ENCODE measurements at places on chromosomes 5 and 9.

GRCh38 chr9:80873861-80874260 is 815.5 kb downstream of the TLE1 start:
- no peak for DNase-seq

DNA sequence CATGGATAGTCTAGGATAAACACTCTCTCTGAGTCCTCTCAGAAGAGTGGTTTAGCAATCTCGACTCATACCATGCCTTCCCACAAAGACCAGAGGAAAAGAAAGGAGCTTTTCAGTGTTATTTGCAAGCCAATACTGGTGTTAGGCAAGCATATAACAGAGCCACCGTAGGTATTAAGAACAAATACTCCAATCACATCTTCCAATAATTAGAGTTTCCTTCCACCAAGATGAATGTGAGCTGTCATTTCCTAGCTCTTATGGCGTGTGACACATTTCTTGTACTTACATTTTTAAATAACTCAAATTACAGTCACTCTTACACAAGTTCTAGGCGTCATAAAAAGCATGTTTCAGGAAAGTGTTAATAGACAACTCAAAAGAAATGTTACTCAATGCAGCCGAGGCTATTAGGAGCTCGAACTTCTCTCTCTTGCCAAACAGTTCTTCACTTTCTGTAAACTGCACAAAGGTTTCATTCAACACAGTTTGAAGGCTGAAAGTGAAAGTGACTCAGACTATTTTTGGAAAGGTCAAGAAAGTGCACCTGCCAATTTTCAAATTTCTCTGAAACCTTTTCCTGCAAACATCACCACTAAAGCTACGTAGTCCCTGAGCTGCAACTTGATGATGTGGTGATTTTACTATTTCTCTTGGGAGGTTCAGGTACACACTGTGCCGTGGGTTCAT is 153.8 kb downstream of the AUH start:
- DNase-seq: peak; percentile 73

DNA sequence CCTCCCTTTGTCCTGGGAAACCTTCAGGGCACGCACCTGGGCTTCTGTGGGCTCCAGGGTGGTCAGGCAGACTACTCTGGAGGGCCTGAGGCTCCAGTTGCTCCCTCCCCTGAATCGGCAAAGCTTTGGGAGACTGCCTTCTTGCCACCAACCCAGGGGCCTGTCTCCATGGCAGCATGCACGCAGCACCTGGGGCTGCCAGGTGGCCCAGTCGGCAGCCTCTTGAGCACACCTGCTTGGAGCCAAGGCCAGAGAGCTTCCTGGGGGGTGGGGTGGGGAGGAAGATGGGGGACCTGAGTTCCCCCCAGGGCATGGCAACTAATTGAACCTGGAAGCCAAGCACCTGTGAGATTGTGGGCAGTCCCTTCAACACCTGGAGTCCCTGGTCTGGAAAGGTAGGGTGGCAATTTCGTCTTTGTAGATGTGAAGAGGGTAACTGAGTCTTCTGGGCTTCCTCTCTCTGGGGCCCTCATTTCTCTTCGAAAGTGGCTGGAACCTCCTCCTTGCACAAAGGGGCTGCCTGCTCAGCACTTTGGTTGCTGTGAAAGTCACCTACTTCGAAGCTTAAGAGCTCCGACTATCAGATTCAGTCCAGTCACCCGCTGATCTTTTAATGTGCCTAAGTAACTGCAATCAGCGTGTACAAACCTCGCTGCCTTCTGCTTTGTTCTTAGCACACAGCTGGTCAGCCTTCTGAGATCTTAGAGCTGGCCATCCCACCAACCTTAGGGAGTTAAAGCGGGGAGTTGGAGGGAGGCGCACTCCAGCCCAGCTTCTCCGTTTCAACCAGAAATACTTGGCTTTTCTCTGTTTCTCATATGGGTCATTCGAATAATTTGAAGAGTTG is 4.0 kb downstream of the RNF183 start:
- DNase-seq: no peak

DNA sequence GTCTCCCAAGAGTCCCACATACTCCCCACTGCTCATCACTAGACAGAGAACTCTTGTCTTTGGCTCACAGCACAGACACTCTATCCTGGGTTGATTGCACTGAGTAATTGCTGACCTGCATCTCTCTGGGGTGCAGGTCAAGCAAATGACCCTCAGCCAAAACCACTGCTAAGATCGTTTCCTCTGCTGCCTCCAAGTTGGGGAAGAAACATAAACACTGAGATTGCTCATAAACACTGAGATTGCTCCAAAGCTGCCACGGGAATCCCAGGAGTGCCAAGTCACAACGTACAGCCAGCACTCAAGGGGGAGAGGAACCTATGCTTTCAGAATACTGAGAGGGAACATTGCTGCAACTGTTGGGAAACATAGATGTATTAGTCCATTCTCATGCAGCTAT is 1402.1 kb upstream of the ACO1 start:
- no peak for DNase-seq

- no peak for DNase-seq
These were observed 15.3 kb downstream of the PLPP7 start for GRCh38 chr9:131304676-131305355.

- no peak for DNase-seq
These were observed 91.5 kb downstream of the ANKRD33B start for GRCh38 chr5:10655161-10655971.

DNA sequence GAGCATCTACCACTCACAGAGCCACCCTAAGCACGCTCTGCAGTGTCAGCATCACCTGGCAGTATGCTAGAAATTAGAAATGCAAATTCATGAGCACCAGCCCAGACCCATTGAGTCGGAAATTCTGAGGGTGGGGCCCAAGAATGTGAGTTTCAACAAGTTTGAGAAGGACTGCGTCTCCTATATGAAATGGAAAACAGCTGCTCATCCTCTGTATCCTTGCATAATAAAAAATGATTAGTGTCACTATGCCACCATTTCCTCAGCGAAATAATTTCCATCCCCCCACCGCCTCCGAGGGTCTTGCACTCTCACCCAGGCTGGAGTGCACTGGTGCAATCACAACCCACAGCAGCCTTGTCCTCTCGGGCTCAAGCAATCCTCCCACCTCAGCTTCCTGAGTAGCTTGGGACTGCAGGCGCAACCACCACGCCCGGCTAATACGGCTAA is 1.3 kb upstream of the IQGAP2 start:
- DNase-seq: no peak

DNA sequence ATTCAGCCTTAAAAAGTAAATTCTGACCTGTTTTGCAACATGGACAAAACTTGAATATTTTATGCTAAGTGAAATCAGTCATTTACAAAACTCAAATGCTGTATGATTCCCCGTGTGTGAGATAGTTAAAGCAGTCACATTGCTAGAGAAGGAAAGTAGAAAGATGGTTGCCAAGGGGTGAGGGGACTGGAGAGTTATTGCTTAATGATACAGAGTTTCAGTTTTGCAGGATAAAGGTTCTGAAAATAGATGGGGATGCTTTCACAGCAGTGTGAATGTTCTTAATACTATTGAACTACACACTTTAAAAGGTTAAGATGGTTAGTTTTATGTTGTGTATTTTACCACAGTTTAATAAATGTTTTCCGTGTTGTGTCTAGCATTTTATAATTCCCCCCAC is 51.2 kb downstream of the SGCD start:
- DNase-seq: no peak

- DNase-seq: no peak
These were observed 52.5 kb upstream of the CTNNA1 start for GRCh38 chr5:138700581-138701362.

DNA sequence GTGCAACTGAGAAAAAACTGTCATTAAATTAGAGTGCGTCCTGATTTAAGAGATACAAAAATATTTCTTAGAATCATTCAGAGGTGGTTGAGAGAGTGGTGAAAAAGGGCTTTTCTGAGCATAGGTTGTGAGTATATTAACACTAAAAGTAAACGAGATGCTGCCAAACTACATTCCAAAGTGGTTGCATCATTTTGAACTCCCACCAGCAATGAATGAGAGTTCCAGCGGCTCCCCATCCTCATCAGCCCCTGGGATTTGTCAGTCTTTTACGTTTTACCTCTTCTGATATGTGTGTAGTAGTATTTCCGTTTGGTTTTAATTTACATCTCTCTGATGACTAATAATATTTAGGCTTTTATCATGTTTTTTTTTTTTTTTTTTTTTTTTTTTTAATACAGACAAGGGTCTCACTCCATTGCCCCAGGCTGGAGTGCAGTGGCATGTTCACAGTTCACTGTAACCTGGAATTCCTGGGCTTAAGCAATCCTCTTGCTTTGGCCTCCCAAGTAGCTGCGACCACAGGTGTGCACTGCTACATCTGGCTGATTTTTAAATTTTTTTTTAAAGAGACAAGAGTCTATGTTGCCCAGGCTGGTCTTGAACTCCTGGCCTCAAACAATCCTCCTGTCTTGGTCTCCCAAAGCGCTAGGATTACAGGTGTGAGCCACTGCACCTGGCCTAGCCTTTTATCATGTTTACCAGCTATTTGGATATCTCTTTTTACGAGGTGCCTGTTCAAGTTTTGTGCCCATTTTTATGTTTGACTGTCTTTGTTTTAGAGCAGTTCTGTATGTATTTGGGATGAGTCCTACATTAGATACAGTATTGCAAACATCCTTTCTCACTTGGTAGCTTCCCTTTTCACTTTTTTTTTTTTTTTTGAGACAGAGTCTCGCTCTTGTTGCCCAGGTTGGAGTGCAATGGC is 17.0 kb downstream of the PRRT1B start:
- DNase-seq: no peak

- DNase-seq: no peak
These were observed 263.5 kb upstream of the PANK3 start for GRCh38 chr5:168842571-168843205.

DNA sequence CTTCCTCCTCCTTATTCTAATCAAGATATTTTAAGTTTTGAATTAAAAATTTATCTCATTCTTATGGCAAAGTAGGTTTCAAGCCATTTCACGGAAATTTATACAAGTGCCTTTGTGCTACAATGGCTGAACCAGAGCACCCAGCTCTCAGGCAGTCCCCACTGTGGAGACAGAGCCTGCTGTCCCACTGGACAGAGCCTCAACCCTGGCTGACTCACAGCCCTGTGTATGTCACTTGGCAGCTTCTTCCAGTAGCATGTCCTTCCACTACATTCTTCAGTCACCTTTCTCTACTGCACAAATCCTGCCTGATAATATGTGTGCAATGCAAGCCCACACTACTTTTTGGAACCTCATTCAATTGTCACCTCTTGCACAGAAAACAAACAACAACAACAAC is 253.1 kb downstream of the PDE4D start:
- peak; percentile 11 for DNase-seq

DNA sequence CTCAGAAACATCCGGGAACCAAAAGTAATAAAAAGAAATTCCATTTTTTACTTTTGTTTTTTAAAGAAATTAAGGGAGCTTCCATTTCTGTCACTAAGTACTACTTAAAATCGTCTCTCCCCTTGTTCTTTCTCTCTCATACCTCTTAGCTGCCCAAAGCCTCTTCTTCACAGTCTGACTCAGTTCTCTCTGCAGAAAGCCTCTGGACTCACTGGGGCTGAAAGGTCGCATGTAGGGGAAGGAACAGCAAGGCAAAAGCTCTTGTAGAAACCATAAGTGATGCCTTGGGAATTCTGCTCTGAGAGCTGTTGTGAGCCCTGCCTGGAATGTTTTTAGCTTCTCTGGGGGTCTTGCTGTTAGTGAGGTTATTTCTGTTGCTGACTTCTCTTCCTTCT is 100.8 kb upstream of the RANBP3L start:
- DNase-seq: no peak

DNA sequence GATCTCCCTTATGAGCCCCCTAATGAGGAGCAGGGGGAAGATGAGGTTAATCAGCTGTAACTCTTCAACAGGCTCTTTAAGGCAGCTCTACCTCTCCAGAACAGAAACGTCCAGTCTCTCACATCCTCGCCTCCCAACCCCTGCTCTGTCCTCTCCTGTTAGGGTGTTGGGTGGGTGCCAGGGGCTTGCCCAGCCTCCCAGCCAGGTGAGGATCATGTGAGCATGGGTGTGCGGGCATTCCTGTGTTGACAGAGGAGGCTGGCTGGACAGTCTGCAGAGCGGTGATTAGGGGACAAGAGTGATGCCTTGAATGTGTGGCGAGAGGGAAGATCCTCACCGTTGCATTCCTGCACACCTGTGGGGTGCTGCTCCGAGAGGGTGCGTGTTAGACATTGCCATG is 51.7 kb downstream of the CCDC180 start:
- DNase-seq: no peak

DNA sequence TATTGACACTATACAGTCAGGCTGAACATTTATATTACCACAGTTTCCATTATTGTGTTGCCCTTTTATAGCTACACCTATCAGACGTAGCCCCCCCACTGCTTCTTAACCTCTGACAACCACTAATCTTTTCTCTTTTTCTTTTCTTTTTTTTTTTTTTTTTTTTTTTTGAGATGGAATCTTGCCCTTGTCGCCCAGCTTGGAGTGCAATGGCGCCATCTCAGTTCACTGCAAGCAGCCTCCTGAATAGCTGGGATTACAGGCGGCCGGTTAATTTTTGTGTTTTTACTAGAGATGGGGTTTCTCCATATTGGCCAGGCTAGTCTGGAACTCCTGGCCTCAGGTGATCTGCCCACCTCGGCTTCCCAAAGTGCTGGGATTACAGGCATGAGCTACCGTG is 75.4 kb downstream of the UHRF2 start:
- no peak for DNase-seq

Measured in pons (tissue), 1 donor.